ENCODE measurements at places on chromosomes 16 and 17.

DNA sequence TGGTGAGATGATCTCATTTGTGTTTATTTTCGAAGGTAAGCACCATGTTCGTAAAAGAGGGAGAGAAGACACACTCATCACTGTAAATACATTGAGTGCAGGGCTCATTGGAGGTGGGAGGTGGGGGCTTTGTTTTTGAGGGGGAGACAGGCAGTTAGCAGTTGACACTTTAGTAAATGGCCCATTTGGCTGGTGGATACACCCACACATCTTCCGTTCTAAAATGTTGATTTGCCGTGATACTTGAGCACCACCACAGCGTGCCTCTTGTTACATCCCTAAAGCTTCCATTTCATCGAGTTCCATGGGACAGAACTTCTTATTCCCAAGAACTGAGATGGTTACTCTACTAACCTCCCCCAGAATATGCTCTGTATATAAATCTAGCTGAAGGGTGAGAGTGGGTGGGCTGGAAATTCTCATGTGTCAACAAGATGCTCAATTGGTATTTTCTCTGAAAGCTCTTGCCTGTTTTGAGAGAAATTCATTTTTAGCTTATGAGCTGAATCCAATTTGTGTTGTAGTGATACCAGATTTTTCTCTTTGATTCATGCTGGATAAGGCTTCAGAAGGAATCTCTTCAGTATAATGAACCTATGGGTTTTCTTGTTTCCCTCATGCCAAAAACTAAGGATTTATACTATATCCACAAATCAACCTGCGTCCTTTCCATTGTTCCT is 314.3 kb downstream of the RBFOX1 start:
- no peak for DNase-seq

DNA sequence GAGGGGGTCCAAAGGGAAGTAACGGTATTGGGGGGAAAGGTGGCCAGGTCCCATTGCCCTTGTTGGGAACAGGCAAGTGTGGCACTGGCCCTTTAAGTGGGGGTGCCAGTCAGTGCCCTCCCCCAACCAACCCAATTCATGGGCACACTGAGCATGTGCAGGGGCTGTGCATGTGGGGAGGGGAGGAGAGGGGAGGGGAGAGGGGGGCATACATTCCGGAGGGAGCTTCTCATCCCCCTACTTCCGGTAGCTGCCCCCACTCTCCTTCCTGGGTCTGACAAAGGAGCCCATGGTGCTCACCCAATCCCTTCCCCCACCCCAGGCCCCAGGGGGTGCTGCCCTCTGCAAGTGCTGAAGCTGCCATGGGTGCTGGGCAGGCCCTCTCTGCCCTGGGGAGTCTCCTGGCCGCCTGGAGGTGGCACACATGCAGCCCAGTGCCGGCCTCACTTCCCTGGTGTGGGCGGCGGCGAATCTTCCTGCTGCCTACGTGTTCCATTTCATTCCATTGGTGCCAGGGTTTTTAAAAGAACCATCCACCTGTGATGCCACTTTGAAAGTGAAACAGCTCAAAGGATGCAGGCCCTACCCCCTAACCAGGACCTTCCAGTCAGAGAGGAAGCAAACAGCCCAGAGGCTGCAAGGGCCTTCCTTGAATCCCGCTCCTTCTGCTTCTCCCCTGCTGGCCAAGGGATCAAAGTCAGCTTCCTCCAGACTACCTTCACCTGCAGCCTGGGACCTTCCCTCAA is 11.0 kb downstream of the HEXIM2 start:
- DNase-seq: peak; percentile 77

- no peak for DNase-seq
Observed at GRCh38 chr16:55534756-55535155, 25.9 kb downstream of the LPCAT2 start.

DNA sequence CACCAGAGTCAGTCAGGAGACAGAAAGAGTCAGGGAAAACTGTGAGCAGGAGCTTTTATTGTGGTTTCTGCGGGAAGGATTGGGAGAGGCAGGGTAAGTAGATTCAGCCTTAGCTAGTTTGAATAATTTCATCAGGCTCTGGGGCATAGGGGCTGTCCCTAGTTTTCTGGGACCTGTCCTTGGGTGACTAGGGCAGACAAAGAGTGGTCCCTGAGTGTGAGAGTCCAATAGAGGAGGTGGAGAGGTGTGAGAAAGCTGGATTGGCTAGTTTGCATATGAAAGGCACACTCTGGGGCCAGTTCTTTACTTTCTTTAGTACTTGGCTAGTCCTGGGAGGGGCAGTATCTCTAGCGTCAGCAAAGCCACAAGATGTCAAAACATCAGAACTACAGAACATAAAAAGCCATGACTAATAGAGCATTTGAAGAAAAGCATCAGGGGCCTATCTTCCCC is 255.6 kb downstream of the HS3ST3A1 start:
- DNase-seq: peak; percentile 70

All from epithelial cell of prostate (primary cell).